ENCODE measurements at places on chromosomes 2 and 18.
A peak's percentile ranks its signal among the peaks of the same experiment; 100 is the strongest.

GRCh38 chr18:43181711-43182110 is 66.2 kb upstream of the RIT2 start:
- DNase-seq = no peak

- DNase-seq = no peak
These were observed 164.2 kb upstream of the ZNF521 start for GRCh38 chr18:25516121-25516520.

GRCh38 chr2:148515976-148516375 is 128.6 kb upstream of the EPC2 start:
- DNase-seq = no peak

GRCh38 chr18:79680100-79680879 is 687 bp downstream of the CTDP1 start:
- DNase-seq = peak; percentile 16

DNA sequence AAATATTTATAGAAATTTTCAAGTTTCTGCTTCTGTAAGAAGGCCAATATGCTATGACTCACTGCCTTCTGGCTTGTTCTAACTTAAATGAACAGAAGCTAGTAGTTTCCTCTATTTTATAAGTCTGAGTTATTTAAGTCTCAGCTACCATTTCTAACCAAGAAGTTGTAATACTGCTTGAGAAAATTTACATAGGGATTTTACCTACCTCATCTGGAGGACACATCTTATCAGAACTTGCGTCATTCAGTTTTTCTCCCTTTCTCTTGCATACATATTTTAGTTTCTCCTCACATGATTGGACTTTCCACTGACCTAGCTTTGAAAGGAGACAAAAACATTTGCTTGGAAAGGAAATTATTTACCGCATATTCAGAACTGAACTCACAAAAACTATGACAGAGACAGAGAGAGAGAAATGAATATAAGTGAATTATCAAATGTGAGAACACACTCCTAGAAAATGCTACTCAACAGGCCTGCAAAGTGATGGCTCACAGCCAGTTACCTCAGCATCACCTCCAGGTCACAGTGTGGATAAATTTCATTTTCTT is 81.1 kb upstream of the CD302 start:
- DNase-seq = no peak

GRCh38 chr2:217014328-217015105 is 154.7 kb upstream of the TNP1 start:
- DNase-seq = no peak

DNA sequence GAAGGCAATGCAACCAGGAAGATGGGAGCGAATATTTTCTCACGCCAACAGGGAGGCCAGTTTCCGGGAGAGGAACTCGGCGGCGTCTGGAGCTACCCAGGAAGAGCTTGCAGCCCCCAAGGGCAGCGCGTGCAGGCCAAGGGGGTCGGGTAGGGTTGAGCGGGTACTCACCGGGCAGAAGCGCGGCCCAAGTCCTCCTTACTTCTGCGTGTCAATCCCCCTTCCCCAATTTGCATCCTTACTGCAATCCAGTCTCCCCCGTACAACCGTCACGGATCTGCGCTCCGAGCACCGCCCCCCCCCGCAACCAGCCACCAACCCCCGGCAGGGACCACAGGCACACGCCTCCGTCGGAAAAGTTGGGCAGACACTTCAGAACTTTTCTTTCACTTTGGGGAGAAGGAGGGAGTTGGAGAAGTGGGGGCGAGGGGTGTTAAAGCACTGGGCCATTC is 1.3 kb downstream of the ATP8B1 start:
- DNase-seq = no peak

- DNase-seq = no peak
These were observed 301.3 kb downstream of the HRH4 start for GRCh38 chr18:24761765-24762164.

DNA sequence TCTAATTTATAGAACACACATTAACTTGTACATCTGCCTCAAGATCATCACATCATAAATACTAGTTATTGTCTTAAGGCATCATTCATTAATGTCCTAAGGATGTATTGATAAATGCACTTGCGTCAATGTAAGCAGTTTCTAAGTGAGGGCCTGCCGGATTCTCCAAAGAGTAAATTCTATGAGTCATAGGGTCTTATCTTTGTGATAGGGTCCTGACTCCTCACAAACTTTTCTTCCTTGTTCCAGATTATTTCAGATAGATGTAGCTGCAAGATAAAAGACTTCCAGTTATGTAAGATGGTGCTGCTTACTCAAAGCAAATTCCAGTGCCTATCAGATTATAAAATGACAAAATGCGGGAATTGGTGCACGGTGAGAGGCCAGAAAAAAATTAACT is 315.0 kb upstream of the SLC39A10 start:
- DNase-seq = no peak

DNA sequence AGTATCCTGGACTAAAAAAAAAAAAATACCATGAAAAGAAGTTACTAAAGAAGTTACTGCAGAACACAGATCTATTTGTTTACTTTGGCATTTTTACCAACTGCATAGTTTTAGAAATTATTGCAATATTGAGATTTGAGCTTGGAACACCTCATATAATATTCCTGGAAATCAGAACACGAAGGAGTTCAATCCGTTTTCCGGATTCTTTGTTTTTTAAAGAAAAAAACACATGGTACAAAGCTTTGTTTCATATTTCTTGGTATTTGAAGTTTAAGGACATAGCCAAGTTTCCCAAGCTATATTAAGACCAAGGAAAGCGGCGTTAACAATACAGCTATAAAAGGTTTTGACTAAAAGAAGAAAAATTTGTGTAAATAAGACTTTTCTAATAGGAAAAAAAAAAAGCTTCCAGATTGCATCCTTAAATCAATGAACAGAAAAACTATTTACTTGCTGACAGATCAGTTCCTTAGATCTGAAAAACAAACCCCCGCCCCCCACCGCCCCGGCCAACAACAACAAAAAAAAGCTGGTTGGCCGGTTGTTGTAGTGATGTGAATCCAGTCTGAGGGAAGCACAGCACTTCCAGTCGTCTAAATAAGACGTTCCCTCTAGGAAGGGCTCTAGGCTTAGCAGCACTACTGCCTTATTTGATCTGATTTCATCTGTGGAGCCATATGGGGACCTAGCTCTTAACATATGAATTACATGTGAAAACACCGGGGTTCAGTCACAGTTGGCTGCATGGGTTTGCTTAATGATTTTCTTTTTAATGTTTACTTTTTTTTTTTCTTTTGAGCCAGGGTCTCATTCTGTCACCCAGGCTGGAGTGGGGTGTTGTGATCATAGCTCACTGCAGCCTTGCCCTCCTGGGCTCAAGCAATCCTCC is 2.5 kb upstream of the RHOB start:
- DNase-seq = no peak

DNA sequence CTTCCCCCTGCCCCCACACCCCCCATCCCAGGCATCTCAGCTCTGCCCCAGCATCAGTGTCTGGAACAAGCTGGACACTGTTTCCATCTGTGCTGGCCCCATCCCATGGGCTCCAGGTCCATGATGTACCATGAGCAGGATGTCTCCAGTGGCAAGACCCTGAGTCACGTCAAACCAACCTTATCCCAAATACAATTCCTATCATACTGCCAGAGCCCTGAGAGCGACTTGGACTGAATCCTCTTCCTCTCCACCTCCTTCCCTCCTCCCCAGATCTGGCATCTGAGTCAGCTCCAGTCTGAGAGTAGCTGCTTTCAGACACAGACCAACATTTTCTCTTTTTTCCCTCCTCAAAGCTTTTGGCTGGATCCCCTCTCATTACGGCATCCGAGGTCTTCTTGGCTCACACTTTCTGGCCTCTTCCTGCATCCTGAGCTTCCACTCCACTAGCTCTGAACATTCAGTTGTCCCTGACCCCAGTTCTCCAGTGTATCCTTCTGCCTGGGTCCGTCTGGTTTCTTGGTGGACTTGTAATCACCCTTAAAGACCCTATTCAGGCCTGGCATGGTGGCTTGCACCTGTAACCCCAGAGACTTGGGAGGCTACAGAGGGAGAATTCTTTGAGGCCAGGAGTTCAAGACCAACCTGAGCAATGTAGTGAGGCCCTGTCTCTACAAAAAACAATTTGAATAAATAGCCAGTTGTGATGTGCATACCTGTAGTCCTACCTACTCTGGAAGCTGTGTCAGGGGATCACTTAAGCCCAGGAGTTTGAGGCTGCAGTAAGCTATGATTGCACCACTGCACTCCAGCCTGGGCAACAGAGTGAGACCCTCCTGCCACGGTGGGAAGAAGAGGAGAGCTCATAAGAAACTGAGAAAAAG is 68.3 kb downstream of the ACKR3 start:
- no peak for DNase-seq

- DNase-seq = no peak
These were observed 290.7 kb upstream of the ID2 start for GRCh38 chr2:8391126-8391525.

DNA sequence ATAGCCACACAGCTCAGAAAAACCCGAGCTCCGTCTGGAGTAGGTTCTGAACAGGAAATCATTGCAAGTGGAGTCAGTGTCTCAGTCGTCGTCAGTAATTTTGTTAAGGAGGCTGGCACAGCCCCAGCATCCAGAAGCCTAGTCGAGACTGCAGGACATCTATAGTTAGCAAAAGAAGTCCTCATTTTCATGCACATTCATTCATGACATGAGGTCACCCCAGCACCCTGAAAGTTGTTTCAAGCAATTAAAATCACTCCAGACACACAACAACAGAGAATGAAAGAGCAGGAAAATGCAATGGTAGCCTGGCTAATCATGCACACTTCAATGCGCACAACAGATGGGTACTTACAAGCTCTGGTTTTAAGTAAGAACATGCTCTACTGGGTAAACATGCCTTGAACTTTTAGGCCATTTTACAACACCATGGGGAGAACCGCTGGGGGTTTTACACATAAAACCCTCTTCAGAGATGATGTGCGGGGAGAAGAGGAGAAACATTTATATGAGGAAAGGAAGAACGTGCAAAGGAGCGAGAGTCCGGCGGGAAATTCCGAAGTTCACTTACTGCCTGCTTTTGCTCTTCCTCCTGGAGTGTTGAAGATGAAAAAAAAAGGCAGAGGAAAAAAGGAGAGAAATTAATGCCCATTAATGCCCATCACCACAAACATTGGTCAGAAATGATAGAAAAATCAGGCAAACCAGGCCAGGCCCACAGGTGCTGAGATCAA is 77.4 kb upstream of the DNMT3A start:
- DNase-seq = no peak

GRCh38 chr2:230356084-230356483 is 29.1 kb downstream of the SP140L start:
- DNase-seq = no peak

- no peak for DNase-seq
These were observed 19.4 kb upstream of the LRPPRC start for GRCh38 chr2:44015239-44015638.

DNA sequence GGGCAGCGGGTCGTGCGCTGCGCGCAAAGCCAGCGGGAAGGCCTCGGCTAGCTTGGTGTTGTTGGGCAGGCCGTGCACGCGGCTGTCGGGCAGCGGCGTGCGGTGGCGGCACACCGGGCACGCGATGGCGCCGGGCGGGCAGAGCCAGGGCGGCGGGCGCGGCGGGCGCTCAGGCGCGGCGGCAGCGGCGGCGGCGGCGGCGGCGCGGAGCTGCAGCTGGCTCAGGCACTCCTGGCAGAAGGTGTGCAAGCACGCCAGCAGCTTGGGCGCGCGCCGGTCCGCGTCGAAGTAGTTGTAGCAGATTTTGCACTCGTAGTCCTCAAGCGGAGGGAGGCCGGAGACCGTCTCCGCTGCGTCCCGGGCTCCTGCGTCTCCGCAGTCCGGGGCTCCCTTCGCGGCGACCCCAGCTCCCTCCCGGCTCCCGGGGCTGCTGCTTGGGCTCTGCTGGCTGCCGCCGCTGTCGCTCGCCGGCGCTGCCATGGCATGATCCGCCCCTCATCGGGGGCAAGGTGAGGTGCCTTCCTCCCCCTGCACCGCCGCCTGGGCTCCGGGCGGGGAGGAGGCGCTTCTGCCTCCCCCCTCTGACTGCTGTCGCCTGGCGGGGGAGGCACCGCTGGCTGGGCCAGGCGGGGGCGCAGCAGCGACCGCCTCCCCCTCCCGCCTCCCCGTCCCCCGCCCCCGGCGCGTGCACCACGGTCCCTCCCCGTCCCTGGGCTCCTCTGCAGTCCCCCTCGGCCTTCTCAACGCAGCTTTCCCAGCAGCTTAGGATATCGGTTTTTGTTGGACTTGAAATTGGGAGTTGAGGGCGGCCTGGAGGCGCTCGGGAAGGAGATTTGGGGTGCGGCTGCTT is 21.0 kb upstream of the PAX3 start:
- DNase-seq = no peak

GRCh38 chr2:145930318-145930717 is 1410.4 kb upstream of the ZEB2 start:
- DNase-seq = no peak

GRCh38 chr18:12030670-12031069 is 49.4 kb downstream of the IMPA2 start:
- no peak for DNase-seq

GRCh38 chr18:70622622-70623419 is 334.0 kb downstream of the SOCS6 start:
- DNase-seq = no peak

- DNase-seq = peak; percentile 42
These were observed 37.6 kb downstream of the SMAD7 start for GRCh38 chr18:48913201-48913600.

DNA sequence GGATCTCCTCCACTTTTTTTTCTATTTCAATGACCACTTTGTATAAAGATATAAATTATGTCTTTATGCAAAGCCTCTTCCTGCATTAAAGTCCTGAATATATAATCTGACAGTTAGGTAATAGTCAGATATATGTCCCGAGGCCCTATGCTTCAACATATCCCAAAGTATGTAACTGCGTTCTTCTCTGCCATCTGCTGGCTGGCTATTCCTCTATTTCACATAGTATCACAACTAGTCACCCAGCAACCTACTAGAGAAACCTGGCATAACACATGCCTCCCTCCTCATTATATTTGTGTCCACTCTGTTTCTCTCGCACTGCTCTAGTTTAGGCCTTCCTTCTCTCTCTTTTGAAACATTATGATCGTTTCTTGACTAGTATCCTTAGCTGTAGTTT is 640.8 kb downstream of the DPP10 start:
- no peak for DNase-seq

DNA sequence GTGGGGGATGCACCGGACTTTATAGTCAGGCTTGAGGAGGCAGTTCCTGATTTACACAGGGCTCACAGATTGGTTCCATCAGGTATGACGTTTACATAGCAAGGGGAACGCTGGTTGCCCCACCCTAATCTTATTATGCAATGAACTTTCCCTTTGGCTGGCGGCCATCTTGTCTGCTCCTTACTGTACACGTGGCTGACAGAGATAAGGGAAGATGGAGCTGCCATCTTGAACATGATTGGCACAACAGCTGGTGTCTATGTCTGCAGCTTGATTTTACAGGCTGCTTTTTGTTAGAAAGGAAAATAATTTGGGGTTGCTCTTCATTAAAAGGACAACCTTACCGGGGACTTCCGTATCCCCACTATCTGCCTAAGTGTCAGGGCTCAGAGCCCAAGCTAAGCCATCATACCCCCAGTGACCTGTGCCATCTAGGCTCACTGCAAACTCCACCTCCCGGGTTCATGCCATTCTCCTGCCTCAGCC is 33.5 kb upstream of the ATG16L1 start:
- no peak for DNase-seq

DNA sequence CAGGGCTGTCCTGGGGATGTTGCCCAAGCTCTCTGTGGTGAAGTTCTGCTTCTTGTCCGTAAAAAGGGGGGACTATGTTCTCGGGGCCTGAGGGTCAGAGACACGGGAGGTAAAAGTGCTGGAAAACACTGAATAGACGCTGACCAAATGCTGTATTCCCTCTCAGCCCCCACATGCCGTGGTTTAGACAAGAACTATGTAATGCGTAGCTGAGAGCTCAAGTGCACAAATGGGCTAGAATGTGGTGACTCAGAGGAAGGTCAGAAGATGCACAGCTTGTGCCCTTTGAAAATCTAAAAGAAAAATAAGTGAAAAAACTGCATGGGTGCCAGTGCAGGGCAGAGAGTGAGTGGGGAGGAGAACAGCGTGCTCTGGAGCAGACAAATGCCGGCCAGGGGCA is 80.3 kb upstream of the MAP4K4 start:
- DNase-seq = no peak
